ENCODE measurements at places on chromosomes 16 and 17.

GRCh38 chr17:47277921-47278320 lies 24.3 kb downstream of the ITGB3 start:
- no peak for DNase-seq
- H3K36me3 ChIP-seq, result no peaks in the 10 kb centered on the region
- H3K4me3 ChIP-seq, result no peak overlapping the region
- H3K4me1 ChIP-seq, result no peaks in the 10 kb centered on the region
- no peaks in the 10 kb centered on the region for H3K27me3 ChIP-seq

- H3K4me1 ChIP-seq, result no peaks in the 10 kb centered on the region
- peaks cover 6% of the 10 kb centered on the region for H3K27me3 ChIP-seq
- DNase-seq, result no peak
- H3K4me3 ChIP-seq, result no peak overlapping the region
Measured at GRCh38 chr16:24234737-24235136, 21.4 kb upstream of the CACNG3 start.

DNA sequence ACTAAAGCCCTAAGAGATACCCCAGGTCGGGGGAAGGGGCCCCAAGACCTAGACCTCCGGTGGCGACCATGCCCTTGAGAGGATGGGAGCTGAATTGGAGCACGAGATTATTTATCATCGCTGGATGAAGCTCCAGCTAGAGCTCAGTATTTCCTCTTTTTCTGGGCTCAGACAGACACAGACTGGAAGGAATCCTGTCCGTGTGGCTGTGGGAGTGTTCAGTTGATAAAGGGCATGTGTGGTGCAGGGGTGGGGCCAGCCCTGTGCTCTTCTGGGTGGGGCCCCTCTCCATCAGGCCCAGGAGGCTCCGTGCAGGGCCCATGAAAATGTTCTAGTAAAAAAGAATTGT lies 6.3 kb upstream of the CBX4 start:
- H3K36me3 ChIP-seq, result no peaks in the 10 kb centered on the region
- DNase-seq, result no peak
- H3K27me3 ChIP-seq, result peaks cover 39% of the 10 kb centered on the region
- no peak overlapping the region for H3K4me3 ChIP-seq
- H3K4me1 ChIP-seq, result peaks cover 25% of the 10 kb centered on the region

GRCh38 chr17:55577687-55578086 lies 66.4 kb upstream of the SMIM36 start:
- no peak overlapping the region for H3K27ac ChIP-seq
- peaks cover 35% of the 10 kb centered on the region for H3K4me1 ChIP-seq
- H3K27me3 ChIP-seq, result no peaks in the 10 kb centered on the region
- H3K4me3 ChIP-seq, result no peak overlapping the region
- no peaks in the 10 kb centered on the region for H3K36me3 ChIP-seq
- peak; percentile 72 for DNase-seq

DNA sequence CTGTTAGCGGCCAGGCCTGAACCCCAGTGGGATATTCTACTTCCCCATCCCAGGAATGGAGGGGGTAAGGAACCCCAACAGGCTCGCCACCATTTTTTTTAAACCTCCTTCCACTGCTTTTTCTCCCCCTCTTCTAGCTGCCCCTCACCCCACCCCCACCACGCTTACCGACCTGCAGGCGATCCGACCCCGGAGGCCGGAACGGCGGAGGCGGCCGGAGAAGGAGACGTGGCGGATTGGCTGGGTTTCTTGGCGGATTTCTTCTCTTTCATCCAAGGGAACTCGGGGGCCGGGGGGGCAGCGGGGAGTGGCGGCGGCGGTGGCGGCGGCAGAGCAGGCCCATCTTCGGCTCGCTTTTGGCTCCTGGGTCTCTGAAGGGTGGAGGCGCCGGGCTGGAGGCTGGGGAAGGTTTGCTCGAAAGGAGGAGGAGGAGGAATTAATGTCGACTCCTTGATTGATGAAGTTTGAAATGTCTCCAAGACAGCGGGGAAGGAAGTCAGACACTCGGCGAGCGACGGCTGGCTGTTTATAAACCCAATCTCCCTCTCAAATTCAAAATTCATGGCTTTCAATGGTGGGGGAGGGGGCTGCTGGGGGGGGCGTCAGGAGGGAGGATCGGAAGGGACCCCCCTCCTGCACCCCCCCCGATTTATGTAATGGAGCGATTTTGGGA lies 424 bp downstream of the HOXB2 start:
- peak overlapping the region; percentile 96 for H3K27ac ChIP-seq
- peak overlapping the region; percentile 96 for H3K4me3 ChIP-seq
- peaks cover 58% of the 10 kb centered on the region for H3K4me1 ChIP-seq
- peaks cover 9% of the 10 kb centered on the region for H3K27me3 ChIP-seq
